ENCODE measurements at places on chromosomes 11 and 22. TPM values are rescaled to one million over a fixed set of nuclear protein-coding genes. Genes with fewer than 3 reads are reported as not detected.

PHOX2A gene
- polyA plus RNA-seq: not detected

GRM5 gene
- not detected for polyA plus RNA-seq

ABCG4 gene
- 2.4 TPM for polyA plus RNA-seq

FGF3 gene
- not detected for polyA plus RNA-seq

DNA sequence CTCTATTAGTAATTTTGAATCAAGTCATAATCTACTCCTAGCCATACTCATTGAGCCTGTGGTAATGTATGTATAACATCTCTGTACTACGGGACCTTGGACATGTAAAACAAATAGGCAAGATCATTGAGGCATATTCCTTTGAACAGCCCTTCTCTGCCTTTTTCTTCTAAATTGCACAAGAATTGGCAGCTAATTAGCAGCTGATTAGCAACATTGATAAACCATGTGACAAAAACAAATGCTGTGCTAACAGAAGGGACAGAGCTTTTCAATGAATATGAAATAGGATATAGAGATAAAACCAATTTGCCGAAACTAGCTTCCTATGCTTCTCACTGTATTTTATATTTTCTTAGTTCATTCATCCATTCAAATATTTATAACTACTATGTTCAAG lies 1474.2 kb downstream of the FAM181B start:
- DNase-seq: no peak

DNA sequence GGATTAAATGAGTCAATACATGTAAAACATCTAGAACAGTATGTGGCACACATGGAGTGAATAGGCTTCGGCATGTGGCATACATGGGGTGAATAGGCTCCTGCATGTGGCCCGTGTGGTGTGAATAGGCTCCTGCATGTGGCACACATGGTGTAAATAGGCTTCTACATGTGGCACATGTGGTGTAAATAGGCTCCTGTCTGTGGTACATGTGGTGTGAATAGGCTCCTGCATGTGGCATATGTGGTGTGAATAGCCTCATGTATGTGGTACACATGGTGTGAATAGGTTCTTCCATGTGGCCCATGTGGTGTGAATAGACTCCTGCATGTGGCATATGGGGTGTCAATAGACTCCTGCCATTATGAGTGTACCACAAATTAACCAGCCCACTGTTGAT lies 219.1 kb upstream of the KIRREL3 start:
- no peak for DNase-seq

GRCh38 chr11:111938687-111939160 lies 1.6 kb downstream of the DIXDC1 start:
- no peak for DNase-seq

DNA sequence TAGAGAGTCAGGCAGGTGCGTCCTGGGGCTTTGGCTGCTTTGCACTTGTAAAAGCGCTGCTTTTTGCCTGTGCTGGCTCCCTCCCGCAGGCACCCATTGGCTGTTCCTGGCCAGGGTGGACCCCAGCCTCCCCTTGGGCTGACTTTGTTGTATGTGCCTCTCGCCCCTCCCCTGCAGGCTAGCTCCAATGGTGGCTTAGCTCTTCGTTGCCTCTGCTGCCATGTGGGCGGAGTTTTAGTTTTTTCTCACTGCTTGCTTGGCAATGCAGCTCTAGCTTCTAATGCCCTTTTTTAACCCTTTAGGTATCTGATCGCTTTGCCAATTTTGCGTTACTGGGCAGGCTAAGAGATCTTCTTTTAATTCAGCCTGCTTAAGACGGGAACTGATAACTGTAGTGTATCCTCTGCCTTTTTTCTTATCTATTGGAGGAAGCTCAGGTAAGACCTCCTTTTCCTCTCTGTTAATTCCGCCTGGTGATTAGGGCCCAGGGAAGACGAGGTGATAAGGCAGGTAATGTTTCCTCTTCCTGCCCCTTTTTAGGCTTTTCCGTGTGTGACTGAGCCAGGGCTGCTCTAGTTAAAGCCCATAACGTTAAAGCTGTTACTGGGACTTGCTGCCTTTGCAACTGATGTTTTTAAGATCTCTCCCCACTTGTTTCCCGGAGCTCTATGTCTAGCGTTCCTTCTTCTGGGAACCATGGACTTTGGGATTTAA lies 11.7 kb upstream of the GLYATL1 start:
- DNase-seq: peak; percentile 92

DNA sequence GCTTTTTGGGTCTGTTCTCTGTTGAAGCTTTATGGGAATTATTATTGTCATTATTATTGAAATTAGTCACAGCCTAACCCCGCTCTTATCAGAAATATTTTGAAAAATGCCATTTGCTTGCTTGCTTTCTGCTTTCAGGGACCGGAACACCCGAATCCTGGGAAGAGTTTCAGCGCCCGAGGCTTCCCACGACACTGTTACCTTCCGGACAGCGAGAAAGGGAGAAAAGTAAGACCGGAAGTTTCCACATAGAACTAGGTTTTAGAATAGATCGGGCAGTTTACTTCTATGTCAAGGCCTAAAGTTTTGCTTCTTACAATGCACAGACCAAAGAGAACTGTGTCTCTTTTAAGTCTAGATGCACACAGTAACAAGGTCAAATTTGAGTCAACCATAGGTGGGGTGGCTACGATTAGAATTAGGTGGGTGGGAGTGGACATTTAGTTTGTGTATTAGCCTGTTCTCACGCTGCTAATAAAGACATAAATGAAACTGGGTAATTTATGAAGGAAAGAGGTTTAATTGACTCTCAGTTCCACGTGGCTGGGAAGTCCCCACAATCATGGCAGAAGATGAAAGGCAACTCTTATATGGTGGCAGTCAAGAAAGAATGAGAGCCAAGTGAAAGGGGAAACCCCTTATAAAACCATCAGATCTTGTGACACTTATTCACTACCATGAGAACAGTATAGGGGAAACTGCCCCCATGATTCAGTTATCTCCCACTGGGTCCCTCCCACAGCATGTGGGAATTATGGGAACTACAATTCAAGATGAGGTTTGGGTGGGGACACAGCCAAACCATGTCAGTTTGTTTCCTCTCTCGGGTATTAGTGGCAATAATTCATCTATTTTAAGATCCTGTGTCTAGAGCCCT lies 12.9 kb downstream of the MPEG1 start:
- DNase-seq: no peak

DNA sequence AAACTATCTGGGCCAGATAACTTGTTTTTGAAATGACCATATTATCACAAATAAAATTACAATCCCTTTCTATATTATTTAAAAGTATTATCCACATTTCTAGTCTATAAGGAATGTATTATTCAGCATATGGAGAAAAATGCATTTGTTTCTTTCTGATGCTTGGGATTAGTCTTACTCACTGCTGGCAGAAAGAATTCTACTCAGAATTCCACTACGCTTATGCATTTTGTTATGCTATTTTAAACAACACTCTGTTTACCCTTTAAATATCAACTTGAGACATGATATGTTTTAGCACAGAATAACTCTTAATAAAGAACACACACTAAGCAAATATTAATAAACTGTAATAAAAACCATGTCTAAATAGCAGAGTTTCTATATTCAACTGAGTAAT lies 77.6 kb upstream of the ANO3 start:
- no peak for DNase-seq

DNA sequence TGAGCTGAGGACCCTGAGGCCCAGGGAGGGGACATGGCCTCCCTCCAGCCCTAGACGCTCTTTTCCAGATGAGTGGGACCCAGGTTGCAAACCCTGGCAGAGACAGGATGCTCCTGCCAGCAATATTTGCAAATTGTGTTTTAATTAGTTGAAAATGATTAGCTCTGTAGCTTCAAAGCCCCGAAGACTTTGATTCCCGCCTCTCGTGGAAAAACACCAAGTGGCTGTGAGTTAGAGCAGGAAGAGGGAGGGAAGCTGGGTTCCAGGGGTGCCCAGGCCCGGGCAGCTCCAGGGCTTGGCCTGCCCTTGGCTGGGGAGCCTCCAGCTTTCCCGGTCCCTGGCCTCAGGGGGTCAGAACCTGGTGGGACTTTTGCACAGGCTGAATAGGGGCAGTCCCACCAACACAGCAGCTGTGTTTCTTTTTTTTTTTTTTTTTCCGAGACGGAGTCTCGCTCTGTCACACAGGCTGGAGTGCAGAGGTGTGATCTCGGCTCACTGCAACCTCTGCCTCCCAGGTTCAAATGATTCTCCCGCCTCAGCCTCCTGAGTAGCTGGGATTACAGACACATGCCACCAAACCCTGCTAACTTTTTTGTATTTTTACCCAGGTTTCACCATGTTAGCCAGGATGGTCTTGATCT lies 101.6 kb upstream of the RTL6 start:
- no peak for DNase-seq

DNA sequence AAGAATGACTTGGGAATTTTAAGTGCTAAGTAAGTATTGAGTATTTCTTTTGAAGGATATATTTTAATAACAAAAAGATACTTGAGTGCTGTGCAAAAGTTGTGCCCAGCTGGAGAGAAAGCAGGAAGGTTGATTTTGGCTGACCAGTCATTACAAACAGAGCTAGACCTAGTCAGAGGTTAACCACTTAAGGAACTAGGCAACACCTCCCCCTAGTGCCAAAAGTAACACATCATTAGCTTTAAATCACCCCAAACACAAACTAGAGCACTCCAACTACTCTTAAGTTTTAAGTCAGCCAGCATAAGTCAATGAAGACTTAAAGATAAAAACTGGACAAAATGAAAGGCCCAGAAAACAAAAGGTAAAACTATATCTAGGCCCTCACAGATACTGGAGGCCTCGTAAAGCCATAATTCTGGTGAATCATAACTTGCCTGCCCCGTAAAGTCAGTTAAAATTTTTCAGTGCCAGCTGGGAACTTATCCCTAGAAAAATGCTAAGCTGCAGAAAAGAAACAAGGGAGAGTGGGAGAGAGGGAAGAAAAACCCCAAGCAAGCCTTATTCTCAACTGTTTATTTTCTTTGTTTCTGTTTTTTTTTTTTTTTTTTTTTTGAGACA lies 4.6 kb downstream of the TMEM9B start:
- DNase-seq: peak; percentile 71
